ENCODE measurements at places on chromosomes 13 and 19.

GRCh38 chr13:97880311-97880675 is 73.2 kb upstream of the IPO5 start:
- DNase-seq, result no peak

- peak; percentile 89 for DNase-seq
Observed at GRCh38 chr19:4338441-4339355, at the start of gene STAP2. Gene STAP2 (minus strand): TSS chr19:4338827. CDS start chr19:4338753, 74 bp downstream.

DNA sequence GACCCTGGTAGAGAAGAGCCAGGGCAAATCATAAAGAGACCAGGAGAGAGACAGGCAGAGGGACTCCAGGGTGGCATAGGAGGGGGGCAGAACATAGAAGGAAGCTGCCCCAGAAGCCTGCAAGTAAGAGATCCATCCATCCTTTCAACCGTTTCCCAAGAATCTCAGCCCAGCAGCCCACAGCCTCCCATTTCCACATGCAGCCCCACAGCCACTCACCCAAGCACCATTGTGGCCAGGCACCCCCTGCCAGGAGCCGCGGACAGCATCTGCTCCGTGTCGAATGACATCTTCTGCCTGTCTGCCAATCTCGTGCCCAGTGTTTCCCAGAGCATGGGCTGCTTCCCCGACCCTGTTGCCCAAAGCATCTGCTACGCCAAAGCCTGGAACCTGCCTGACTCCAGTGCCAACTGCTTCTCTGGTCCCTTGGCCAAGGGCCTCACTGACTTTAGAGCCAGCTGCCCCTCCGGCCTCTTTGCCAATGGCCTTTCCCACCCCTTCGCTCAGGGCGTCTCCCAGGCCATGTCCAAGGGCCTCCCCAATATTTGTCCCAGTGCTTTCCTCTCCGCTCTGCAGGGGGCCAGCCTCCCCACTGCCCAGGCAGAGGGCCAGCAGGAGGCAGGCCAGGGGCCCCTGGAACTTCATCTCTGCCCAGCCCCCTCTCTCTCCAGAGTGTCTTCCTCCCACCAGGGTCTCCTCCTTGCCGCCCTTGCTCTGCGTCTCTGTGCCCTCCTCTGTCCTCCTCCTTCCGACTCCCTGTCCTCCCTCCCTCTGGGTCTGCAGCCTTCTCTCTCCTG is 420 bp downstream of the DMKN start:
- no peak for DNase-seq

GRCh38 chr19:35569281-35569781 is 5.9 kb upstream of the ATP4A start:
- DNase-seq, result no peak

GRCh38 chr19:14516048-14516534 is 2.1 kb downstream of the DNAJB1 start:
- no peak for DNase-seq

- peak; percentile 11 for DNase-seq
Observed at GRCh38 chr13:100790405-100790804, 115.8 kb upstream of the TMTC4 start.

Measured in DMS53 (cell line).